ENCODE measurements at places on chromosomes 7 and 10.

- DNase-seq, result no peak
Measured at GRCh38 chr10:95877881-95878280, 29.9 kb upstream of the CC2D2B start.

DNA sequence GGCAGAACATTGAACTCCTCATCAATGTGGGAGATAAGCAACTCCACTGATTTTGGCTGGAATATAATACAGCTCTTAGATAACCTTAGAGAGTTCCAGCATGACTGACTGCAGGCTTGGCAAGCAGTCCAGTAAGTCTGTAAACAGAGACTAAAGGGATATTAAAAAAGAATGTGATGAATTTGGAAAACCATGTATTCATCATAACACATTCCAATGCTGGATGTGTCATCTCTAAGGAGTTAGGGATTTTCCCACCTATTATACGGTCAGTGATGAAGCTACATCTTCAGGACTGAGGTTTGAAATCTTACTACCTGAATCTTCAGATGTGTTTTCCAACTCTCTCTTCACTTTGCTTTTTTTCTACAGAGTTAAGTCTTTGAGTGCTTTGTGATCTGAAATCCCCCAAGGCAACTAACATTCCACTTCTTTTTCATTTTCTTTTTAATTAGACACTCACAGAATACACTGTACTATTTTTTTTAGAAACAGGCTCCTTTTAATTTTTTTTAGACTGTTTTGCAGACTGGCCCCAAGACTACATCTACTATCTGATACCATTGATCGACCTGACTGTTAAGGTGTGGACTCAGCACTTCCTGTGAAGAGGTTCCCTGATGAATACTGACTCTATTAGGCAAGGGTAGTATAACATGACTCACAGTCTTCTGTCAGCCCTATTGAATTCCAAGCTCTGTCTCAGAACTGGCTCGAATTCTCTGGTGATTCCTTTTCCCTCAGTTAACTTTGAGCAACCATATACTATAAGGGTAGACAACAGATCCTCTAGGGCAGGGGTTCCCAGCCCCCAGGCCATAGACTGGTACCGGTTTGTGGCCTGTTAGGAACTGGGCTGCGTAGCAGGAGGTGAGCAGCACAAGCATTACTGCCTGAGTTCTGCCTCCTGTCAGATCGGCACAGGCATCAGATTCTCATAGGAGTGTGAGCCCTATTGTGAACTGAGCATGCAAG, 678.2 kb downstream of the GRM8 start:
- no peak for DNase-seq

DNA sequence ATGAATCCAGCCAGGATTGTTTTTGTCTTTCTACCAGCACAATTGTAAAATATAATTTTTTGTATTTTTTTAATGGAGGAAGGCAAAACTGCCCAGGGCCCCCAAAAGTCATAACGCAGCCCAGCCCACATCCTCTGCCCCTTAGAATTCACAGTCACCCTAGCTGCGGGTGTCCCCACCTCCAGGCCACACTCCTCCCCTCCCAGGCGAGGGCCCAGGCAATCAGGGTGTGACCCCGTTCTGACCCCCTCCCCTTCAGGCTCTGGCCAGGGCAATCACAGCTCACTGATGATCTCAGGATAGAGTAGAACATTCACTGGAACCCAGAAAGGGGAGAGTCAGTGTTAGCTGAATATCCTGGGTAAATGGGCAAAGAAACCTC, 92.0 kb upstream of the MACROH2A2 start:
- DNase-seq, result no peak

GRCh38 chr7:119783799-119784198, 489.2 kb upstream of the KCND2 start:
- no peak for DNase-seq

DNA sequence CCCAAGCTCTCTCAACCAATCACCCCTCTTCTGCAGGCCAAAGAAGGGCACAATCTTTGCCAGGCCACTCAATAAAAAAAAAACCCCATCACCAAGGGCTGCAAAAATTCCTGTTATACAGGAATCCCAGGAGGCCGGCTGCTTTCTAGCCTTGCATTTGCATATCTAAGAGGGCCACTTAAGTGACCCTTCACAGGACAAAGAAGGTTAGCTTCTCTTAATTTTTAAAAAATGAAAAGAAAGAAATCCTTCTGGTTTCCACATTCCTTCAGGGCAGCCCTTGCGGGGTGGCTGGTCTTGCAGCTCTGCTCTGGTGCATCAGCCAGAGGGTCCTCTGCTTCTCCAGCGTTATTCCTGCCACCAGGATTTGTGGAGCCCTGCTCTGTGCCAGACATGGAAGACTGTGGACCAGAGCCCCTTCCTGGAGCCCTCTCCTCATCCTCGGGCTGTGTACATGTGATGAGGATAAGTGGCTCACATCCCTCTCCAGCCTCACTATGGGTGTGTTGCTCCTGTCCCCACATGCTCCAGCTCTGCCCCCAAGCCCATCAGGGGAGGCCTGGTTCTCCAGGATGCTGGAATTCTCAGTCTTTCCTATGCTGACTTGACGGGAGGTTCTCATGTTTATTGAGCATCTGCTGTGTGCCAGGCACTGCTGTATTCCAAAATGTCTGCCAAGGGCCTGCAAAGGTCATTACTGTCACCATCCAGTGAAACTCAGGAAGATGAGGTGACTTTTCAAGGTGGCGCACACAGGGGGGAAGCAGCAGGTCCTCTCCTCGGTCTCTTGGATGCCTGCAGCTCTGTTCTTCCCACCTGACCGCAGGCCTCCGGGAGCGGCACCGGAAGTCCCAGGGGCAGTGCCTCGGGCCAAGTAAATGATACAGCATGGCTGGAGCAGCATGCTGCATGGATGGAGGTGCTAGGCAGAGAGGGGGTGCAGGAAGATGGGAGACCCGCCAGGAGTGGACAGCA, 67.7 kb downstream of the ARHGAP22 start:
- DNase-seq, result no peak

DNA sequence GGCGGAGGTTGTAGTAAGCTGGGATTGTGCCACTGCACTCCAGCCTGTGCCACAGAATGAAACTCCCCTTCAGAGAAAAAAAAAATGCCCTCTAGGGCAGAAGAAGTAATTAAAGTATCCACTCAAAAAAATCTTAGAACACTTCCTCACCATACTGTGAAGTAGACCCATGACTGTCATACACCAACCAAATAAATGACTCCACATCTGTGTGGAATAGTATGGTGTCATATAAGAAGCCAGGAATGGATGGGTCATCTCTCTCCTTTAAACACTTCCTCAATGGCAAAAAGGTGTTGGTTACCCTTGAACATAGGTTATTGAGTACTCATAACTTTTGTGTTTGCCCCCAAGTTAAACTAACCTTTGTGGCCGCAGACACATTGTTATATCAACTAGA, 48.1 kb upstream of the PCGF5 start:
- DNase-seq, result no peak

DNA sequence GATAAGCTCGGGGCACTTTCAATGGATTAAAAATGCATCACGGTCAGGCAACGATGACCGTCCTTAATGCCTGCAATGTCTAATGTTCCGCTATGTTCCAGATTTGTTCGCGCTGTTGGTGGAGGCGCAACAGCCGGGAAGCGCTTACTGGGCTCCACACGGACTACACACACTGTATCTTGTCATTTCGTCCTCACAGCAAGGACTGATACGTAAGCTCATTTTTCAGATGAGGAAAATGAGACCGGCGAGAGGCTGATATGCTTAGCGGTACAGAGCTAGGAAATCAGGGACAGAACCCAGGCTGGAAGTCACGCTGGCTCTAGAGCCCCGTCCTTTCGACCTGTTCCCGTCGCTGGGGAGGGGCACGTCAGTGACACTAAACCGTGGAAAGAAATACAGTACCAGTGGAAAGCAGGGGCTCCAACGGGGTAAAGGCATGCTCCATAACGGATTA, 670 bp downstream of the TPK1 start:
- no peak for DNase-seq

DNA sequence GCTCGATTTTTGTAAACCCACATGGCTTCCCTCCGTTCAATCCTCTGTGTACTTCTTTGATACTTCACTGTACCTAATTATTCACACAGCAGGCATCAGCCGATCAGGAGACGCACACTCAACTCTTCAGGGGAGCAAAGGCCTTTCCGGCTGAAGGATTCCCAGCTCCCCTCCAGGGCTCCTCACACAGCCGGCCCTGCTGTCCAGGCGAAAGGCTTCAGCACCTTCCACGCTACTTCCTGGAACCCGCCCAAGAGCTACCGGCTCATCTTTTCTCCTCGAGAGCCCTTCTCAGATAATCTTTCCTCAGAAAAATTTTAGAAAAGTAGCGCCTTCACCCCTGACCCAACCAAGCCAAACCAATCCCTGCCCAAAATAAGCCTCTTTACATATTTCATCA, 270.4 kb downstream of the ZMYND11 start:
- no peak for DNase-seq

GRCh38 chr7:12635830-12636229, 51.6 kb upstream of the ARL4A start:
- no peak for DNase-seq

DNA sequence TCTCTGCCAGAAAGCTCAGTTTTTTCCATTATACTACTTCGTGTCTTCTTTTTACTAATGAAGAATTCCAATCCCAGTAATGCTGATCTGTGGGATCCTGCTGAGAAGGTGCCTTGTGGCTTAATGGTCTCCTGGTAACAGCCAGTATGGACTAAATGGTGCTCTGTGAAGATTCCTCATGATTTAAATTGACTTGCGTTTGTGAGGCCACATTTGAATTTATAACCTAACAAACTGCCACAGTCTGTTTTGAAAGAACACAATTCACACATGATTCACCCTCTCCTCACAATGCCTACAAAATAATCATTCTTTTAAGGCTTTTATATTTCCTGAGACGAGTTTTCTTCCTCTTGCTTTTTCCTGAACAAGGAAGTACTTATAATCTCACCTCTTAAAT, 140.0 kb downstream of the MBL2 start:
- no peak for DNase-seq

DNA sequence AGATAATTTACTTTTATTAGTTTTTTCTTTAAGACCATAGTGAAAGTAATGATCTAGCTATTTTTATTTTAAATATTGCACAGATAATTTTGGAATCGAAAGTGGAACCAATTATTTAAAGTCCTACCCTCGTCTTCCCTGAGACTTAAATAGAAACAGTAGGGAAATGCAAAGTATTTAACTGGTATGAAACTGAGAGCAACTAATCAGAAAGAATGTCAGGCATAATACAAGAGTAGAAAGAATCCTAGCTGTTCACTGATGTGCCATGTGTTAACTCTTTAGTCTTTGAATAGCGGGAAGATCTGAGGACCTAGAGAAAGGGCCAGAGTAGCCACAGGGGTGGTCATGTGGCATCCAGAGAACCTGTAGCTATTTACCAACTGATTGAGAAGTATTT, 630.0 kb downstream of the NRG3 start:
- DNase-seq, result no peak

- DNase-seq, result no peak
Measured at GRCh38 chr10:3172081-3172445, 519 bp downstream of the PITRM1 start.

GRCh38 chr7:97513326-97513725, 218.6 kb upstream of the TAC1 start:
- no peak for DNase-seq

- no peak for DNase-seq
Measured at GRCh38 chr7:35280902-35281301, 27.0 kb upstream of the TBX20 start.

- no peak for DNase-seq
Measured at GRCh38 chr7:140390466-140391190, 7.7 kb downstream of the SLC37A3 start.

- DNase-seq, result no peak
Measured at GRCh38 chr10:43865265-43866135, 216.8 kb upstream of the ZNF32 start.

- DNase-seq, result no peak
Measured at GRCh38 chr10:10320956-10321355, 696.7 kb upstream of the CELF2 start.

DNA sequence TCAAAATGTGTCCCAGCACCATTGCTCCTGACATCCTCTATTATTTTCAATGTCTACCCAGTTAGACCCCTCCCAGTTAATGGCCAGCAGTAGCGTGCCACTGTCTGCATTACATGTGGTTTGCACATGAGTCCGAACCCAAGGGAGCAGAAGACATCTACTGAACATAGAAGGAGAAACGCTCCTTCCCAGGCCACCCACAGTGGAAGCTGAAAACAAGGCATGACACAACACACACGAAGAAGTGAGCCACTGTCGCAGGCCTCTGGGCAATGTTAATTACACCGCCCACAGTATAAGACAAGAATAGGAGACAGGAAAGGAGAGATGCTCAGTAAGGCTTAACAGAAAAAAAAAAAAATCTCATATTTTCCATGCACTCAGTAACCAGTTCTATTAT, 50.5 kb downstream of the MKX start:
- no peak for DNase-seq

DNA sequence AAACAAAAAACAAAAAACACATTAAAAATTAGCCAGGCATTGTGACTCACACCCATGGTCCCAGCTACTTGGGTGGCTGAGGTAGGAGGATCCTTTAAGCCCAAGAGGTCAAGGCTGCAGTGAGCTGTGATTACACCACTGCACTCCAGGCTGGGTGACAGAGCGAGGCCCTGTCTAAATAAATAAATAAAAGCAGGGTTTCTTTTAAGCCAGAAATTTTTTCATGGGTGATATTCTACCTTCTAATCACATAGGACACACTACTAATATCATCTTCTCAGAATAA, 14.2 kb upstream of the SVIL start:
- DNase-seq, result no peak

DNA sequence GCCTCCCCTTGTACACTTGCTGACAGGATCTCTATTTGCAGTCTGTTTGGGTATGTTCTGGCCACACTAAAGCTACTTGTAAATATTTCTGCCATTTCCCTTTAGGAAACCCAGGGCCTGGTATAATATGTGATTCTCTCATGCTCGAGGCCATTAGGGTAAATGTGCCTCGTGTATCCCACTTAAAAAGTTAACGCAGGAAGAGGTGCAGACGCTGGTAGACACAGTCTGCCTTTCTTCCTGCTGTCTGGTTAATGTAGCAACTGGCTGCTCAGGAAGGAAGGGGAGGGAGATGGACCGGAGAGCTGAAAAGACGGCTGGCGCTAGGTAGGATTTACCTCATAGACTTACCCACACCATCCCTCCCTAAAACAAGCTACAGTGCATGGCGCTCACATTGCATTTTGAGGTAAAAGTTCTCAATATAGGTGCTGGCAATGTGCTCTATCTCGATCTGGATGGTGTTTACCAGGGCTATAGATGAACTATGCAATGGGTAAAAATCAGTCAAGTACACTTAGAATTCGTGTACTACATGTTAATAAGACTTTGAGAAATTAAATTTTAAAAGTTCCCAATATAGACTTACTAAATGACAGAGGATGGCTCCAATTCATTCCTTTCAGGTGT, 125.9 kb downstream of the JAZF1 start:
- DNase-seq, result no peak

DNA sequence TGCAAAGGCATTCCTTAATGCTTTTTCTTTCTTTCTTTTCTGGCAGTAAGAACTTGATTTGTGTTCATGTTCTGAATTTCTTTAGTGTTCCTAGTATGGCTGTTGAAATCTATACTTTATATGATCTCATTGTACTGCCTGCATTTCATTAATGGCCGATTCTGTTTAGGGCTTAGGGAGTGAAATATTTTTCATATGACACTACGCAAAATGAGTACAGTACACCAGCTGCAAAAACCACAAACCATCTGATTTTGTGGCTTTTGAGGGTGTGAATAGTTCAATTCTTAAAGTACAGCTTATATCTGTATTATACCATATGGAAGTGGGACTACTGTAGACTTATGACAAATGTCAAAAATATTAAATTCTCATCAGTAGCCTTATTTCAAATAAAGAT, 69.1 kb upstream of the FOXP2 start:
- DNase-seq, result no peak

Data from SIG-M5 (cell line).